ENCODE measurements at places on chromosomes 12 and 14.

- DNase-seq, result no peak
Measured at GRCh38 chr12:112283546-112283945, 98.7 kb downstream of the HECTD4 start.

DNA sequence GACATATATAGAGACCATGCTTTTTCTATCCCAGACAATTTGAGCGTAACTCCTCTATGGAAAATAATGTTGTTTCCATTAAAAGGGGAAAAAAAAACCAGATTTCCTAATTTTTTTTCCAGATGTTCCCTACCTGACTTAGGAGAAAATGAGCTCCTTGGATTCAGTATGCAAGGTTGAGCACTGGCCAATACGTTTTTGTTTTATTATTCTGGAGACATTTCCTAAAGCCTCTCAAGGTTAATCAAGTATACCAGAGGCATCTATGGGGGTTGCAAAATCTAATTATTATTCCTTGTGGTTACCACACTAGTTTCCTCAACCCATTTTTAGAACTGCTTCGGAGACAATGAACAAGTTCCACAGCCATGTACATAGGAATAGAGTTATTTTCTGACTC, 291.3 kb downstream of the SLC16A7 start:
- no peak for DNase-seq

DNA sequence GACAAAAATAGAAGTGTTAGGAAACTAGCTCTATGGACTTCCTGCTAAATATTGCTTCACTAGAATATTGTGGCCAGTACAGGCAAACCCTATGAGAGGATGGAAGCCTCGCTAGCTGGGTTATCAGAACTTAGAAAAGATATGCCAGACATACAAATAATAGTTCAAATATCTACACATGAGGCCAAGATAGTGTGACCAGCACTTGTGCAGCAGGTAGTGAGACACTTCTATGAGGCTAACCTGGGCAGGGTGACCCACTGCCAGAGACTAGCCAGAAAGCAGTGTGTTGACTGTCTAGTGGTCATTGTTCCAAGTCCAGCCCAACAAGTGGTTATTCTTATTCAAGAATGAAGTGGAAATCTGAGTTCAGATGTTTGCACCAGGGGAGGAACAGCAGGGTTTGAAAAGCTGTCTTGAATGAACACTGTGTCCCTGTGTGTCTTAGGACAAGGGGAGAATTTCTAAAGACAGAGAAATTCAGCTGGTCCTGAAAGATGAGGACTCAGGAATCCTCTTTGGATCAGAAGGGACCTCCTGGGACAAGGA, 16.3 kb downstream of the TSPAN8 start:
- DNase-seq, result no peak

DNA sequence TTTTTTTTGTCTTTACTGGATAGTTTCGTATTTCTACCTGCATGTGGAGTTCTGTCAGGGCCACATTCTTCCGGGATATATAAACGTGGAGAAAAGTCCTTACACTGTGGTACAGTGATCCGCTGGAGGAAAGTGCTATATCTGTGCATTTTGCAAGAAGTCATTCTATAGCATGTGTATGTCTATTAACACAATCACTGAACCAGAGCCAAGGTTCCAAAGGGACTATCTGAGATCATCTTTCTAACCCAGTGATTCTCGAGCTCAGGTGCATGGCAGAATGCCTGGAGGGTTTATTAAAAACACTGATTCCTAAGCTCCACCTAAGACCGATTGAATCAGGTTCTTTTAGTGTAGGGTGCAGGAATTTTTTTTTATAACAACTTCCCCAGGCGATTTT, 354.0 kb downstream of the NRXN3 start:
- DNase-seq, result no peak

GRCh38 chr14:98871796-98872195, 400.2 kb downstream of the BCL11B start:
- DNase-seq, result no peak

DNA sequence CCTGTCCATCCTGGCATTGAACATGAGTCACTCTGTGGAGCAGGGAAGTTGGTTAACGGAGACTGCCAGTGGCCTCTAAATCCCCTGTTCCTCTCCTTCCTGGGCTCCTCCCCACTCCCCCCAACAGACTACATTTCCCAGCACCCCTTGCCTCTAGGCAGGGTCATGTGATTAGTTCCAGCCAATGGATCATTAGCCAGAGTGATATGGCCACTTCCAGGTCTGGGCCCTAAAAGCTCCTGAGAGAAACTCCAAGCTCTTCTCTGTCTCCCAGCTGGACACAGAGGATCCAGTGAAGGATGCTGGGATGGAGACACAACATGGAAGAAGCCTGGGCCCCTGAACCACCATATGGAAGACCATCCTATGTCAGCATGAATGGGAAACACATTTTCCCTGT, 54.4 kb upstream of the RFLNA start:
- no peak for DNase-seq

- no peak for DNase-seq
Measured at GRCh38 chr12:79534029-79534867, 156.5 kb downstream of the PAWR start.

DNA sequence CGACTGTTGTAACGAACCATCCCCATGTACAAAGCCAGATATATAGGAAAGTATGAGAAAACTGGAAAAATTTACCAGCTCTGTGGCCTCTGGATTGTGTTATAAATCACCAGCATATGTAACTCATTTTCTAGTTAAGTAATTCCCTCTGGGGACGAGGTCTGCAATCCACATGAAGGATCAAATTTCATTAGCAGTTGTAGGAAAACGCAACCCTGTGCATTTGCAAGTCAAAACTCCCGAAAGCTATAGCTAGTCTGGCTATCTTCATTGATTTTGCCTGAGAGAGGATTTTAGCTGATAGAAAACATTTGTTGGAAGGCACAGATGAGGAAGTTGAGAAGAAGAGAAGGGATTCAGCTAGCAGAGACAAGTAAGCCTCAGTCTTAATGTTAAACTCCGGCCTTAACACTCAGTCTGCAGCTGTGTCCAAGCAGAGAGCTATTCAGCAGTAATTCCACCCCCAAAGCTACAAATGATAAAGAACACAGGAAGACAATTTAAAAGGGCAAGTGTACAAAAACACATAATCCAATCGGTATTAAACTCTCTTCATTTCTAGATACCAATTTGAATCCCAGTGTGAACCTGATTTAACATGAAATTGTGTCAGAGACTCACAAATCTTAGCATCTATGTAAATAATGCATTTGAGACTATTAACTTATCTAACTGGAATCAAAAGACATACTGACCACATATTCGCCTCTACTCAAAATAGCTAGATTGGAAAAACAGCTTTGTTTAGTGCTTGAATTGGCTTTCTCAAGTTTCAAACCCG, 54.2 kb upstream of the CERS5 start:
- DNase-seq, result no peak

DNA sequence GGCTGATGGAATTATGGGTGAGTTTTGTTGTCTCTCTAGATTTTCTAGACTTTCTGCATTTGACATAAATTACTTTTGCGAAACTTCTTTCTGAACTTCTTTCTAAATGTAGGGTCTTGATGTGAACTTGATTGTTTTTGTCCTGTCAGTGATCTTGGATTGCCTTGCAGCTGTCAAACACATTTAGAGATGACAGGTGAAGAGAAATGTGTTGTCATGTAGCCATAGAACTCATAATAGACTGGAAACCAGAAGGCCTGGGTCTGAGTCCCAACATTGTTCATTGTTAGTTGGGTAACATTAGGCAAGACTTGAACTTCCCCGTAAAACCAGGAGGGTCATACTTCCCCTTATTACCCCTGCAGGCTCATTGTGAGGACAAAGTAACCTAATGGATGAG, 109.0 kb downstream of the LRIG3 start:
- DNase-seq, result no peak

GRCh38 chr12:123089631-123090353, 61.1 kb downstream of the PITPNM2 start:
- no peak for DNase-seq

- DNase-seq, result no peak
Measured at GRCh38 chr12:83245156-83245555, 558.5 kb downstream of the TMTC2 start.

DNA sequence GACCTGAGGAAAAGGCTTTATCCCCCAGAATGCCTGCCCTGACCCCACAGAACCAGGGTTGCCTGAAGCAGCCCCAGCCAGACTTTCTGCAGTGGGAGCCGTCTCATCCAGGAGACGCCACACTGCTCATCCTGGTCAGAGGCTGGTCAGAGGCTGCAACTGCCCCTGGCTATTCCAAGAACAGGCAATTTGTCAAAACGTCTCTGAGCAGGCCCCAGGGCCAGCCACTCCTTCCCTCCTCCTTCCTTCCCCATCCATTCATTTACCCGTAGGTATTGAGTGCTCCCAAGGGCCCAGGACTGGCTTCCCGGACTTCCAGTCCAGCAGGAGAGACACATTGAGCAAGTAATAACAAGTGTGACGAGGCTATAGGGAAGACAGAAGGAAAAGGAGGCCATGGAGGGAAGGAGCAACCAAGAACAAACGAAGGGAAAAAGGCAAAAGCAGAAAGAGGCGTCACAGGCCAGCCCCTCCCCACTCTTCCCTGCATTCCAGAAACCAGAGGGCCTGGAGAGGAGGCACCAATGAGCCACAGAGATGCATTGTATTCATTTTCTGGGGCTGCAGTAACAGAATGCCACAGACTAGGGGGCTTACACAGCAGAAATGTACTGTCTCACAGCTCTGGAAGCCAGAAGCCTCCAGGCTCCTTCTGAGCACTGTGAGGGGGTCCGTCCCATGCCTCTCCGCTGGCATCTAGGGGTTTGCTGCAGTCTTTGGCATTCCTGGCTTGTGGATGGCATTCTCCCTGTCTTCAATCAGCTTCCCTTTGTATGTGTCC, 21.0 kb upstream of the CD9 start:
- no peak for DNase-seq

- no peak for DNase-seq
Measured at GRCh38 chr12:128033473-128033872, 233.5 kb upstream of the TMEM132C start.

GRCh38 chr12:57315681-57316080, 64.7 kb upstream of the STAC3 start:
- no peak for DNase-seq

- DNase-seq, result no peak
Measured at GRCh38 chr12:87848248-87848868, 180.8 kb downstream of the C12orf50 start.

DNA sequence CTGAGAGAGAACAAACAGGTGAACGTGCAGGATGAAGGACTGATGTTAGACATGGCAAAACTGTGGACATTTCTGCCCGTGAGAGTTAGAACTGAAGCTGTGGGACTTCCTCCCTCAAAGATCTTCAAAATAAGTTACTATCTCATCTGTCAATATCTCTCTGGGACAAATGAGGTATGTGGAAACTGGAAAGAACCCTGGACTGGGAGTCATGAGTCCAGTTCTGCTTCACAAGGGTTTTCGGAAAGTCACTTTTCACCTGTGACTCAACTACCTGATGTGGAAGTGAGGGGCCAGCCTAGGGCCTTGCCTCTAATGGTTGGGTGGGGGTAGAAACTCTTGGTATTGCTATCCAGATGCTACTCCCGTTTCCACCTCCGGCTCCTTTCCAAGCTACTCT, 47.3 kb downstream of the RAB35 start:
- no peak for DNase-seq

- no peak for DNase-seq
Measured at GRCh38 chr14:57051633-57052032, 217.1 kb downstream of the EXOC5 start.

DNA sequence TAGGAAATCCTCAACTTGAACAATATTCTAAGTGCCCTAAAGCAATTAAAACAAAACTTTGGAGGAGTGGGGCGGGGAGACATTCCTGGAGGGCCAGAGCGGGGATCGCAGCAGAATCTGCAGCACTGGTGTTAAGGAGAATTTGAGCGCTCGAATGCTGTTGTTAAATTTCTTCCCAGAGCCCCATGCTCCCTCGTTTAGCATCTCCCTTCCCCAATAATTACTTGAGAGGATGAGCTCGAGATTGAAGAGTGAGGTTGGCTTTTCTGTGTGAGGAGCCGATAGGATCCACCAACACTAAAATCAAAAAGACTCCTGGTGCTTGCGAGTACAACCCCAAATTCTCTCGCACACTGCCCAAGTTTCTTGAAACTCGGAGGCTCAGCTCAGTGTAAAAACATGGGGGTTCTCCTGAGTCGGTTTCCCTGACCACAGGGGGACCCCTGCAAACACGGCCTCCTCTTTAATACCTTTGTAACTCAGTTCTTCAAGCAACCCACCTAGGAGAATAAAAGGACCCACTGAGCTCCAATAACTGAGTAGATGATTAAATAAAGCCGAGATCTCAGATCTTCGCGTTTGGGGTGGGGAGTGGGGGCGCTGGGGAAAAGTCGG, 10.2 kb upstream of the FOXG1 start:
- DNase-seq, result no peak

DNA sequence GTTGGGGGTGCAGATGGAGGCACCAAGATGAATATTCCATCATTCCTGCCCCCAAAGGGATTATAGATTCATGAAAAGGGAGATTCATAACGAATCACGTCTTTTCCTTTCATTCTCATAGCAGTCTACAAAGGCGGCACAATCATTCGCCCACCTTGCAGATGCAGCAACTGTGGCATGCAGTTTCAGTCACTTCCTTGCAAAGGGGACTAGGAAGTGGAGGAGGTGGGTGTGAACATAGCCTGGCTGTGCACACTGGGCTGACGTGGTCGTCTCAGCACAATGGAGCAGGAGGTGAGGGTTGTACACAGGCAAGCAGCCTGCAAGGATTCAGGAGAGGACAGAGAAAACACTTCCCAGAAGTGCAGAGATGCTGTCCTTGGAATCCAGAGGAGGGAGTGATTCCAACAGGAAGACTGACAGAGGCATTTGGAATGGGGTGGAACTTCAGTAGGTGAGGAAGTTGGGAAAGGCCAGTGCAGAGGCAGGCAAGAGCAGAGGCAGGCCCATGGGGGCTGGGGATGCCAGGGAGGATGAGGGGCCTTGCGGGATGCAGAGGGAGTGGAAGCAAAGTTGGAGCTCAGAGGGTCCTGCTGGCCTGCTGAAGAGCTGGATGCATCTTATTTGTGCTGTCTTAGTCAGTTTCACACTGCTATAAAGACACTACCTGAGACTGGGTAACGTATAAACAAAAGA, 21.9 kb upstream of the PPP2R5C start:
- no peak for DNase-seq

DNA sequence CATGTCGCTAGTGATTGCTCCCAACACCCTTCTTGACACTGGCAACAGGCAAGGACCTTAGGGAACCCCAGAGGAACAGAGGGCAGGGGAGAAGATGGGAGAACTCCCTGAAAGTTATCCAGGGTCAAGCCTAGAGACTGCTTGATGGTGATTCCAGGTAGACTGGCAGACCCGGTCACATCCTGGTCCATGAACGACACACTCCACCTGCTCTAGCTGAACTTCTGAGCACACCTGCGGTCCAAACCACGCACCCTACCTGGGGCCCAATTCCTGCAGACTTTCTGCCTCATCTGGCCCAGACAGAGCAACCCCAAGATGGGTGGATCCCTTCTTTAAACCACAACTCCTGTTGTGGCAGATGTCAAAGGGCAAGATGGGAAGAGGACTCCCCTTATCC, 34.2 kb downstream of the NCKAP5L start:
- no peak for DNase-seq

- DNase-seq, result no peak
Measured at GRCh38 chr14:63387711-63388110, 69.0 kb upstream of the GPHB5 start.

Measured in activated CD4-positive, alpha-beta T cell treated with anti-CD3 and anti-CD28 coated beads for 4 hours (primary cell).